ENCODE measurements at places on chromosomes 2 and 18. TPM values are rescaled to one million over a fixed set of nuclear protein-coding genes. Genes with fewer than 3 reads are reported as not detected.

PSMA8 gene
- not detected for polyA plus RNA-seq

PROC gene
- not detected for polyA plus RNA-seq

WNT6 gene
- polyA plus RNA-seq: 0.44 TPM

COL4A4 gene
- polyA plus RNA-seq: 1.0 TPM

- no peak for DNase-seq
Measured at GRCh38 chr2:197707316-197708213, 2.4 kb downstream of the MARS2 start.

- DNase-seq: no peak
Measured at GRCh38 chr2:55968941-55969340, 45.4 kb upstream of the EFEMP1 start.

- DNase-seq: no peak
Measured at GRCh38 chr2:42800981-42801380, 8.6 kb upstream of the HAAO start.

- DNase-seq: no peak
Measured at GRCh38 chr2:225994748-225995405, 595.4 kb downstream of the NYAP2 start.

DNA sequence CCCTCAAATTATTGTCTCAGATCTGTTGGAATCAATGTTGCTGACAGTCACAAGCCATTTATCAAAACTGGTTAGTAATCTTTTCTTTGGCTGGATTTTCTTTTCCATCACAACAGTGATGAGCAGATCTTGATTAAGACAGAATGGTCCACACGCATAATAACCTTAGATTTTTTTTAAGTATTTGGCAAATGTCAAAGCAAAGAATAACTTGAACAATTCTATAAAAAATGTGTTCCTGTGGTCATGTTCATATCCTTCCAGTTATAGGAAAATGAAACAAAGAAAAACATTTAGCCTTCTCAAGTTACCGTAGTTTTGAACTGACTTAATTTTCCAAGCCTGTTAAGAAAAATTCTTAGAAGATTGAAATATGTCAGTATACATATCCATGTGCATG, 659.9 kb upstream of the ID2 start:
- no peak for DNase-seq

DNA sequence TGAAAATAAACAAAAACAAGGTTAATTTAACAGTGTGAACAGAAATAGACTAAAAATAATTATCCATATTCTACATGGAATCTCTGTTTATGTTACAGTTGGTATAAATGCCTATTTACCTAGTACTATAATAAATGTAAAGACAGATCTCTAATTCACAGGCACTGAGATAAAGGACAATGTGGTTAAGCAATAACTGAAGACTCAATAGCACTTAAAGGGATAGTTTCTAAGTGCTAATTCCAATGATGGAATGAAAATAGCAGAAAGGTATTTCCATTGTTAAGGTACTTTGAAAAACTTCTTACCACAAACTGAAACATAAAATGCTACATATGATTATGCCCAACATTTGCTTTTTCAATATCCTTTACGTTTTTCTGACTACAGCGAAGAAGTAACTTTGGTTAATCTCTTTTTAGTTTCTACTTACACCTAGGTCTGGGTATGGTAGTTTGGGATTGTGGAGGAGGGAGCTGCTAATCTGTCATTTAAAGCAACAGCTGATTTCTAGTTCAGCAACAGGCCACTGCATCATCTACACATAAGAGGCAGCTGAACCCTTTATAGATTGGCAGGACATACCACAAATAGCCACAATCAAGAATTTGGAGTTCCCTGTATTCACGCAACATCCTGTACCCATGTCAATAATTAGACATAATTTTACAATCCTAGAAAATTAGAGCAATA, 27.2 kb downstream of the MAP4K3 start:
- no peak for DNase-seq

DNA sequence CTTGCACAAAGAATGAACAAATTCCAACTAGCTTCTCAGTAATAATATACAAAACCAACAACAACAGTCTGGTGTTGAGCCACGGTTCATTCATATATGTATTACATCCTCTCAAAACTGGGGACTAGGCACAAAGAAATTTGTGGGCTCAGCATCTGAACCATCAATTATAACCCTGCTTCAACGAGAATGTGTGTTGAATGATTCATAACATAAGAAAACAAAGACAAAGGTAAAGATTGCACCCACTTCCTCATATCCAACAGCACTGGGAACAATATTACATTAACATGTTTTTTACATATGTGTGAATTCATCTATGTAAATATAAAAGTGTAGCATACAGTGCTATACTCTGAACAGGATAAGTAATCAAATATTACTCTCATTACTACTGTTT, 144.8 kb downstream of the CDH2 start:
- DNase-seq: no peak

DNA sequence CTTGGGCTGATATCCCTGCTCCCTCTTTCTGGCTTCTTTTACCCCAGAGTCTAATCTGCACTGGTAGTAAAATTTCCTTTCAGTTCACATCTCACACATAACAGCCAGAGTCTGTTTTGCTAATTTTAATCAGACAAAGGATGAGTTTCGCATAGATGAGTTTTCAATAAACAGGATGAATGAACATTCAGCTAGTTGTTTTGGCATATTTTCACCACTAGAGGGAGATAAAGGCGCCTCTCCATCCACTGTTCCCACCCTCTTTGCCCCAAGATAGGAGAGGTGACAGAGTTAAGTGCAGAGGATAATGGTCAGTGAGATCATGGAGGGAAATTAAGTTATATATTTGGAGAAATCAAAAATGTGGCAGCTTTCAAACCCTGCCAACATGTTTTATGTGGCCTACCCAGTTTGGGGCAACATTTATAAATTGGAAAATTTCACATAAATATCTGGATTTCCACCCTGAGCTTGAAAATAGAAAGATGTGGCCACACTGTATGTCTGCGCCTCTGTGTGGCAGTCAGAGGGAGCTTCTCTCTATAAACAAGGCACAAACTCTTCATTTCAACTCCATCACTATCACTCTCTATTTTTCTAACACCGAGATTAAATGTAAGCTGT, 48.5 kb upstream of the DTNA start:
- DNase-seq: no peak

DNA sequence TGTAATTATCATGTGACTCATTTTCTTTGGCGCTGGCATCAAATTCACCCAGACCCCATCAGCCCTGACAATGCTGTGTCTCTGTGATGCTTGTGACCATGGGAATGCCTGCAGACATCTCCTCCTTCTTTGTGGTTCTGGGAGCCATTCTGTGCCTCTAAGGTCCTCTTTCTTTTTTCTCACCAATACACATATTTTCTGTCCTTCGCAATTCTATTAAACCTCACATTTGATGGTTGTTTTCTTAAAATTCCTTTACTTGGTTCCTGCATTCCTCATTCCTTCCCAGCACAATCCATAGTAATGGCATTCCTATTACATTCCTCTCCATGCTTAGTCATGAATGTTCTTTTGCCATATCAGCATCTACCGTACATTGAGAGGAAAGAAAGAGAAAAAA, 375.3 kb downstream of the PIK3C3 start:
- no peak for DNase-seq

DNA sequence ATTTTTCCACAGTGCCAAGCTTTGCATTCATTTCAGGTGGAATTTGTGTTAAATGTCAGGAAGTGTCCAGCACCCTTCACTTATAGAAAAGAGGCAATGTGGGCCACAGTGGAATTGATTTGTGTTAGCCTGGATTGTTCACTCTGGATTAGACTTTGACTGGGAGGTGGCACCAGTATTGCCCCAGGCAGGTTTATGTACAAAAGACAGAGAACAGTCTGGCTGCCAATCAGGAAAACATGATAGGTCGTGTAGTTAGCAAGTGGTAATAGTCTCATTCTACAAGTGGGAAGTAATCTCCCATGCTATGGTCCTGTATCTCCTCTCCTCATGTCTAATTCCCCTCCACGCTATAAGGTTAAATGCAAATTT, 45.6 kb downstream of the RAB27B start:
- no peak for DNase-seq

DNA sequence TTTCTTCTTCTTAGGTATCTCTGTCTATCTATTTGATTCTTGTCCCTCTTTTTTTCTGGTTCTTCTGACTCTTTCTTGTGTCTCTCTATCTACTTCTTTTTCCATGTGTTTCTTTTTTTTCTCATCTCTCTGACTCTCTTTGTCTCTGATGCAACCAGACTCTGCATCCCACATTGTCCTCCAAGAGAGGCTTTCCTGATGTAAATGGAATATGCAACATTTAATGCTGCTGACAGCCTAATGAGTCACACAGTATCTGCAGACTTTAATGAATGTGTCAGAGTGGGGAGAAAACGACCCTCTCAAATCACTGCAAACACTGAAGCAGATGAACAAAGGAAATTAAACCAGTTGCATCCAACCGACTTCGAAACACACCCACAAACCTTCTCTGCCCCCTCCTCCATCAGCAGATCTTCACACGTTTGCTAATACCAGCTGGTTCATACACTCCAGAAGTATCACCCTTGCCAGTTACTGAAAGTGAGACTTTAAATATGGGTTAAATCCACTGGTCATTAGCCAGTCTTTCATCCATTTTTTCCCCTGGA, 351.5 kb downstream of the TXNL1 start:
- no peak for DNase-seq

- DNase-seq: no peak
Measured at GRCh38 chr2:123258877-123259539, 766.1 kb upstream of the CNTNAP5 start.

DNA sequence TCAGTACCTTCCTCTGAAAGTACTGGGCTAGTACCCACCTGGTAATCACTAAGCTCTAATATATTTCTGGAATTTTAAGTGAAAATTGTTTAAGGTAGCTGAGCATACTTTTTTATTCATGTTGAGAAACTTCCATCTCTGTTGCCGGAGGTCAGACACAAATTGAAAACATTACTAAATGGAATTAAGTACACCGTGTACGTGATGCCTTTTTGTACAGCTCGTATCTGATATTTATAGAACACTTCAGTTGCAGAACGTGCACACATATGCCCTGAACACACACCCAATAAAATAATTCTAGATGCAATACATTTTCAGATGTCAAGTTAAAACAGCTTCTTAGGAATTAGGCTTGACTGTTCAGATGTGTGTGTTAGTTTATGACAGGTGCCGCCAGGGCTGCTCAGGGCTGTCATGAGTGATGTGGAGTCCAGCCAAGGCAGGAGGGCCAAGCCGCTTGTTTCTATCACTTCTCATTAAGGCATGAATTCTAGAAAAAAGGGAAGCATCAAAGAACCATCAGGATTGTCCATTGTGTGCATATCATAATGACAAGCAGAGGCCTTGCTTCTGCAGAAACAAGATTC, 80.9 kb upstream of the FOSL2 start:
- no peak for DNase-seq

DNA sequence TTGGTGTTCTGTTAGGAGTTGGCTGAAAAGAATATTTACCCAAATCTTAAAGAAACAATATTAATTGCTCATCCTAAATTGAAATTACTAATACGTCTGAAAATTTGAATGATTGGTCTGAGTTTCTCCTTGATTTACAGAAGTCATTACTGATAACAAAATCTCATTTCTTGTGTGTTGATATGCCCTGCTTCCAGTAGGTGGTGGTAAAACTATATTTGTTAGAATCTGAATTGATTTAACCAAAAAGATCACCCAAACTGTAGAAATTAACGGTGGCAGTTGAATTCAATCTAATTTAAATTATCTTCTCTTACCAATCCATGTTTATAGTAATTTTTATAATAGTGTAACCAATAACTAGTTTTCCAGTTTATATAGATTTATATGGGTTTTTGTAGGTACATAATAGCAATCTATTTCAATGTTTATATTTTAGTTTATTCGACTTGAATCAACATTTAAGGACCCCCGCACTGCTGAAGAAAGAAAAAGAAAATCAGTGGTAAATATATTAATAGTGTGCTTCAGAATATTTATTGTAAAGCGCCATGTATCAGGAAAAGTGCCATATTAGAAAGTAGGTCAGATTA, 38.3 kb downstream of the PAPOLG start:
- DNase-seq: no peak

- DNase-seq: no peak
Measured at GRCh38 chr2:227013330-227013729, 150.7 kb downstream of the COL4A4 start.

- DNase-seq: no peak
Measured at GRCh38 chr2:82665691-82666090, 1793.4 kb downstream of the SUCLG1 start.

DNA sequence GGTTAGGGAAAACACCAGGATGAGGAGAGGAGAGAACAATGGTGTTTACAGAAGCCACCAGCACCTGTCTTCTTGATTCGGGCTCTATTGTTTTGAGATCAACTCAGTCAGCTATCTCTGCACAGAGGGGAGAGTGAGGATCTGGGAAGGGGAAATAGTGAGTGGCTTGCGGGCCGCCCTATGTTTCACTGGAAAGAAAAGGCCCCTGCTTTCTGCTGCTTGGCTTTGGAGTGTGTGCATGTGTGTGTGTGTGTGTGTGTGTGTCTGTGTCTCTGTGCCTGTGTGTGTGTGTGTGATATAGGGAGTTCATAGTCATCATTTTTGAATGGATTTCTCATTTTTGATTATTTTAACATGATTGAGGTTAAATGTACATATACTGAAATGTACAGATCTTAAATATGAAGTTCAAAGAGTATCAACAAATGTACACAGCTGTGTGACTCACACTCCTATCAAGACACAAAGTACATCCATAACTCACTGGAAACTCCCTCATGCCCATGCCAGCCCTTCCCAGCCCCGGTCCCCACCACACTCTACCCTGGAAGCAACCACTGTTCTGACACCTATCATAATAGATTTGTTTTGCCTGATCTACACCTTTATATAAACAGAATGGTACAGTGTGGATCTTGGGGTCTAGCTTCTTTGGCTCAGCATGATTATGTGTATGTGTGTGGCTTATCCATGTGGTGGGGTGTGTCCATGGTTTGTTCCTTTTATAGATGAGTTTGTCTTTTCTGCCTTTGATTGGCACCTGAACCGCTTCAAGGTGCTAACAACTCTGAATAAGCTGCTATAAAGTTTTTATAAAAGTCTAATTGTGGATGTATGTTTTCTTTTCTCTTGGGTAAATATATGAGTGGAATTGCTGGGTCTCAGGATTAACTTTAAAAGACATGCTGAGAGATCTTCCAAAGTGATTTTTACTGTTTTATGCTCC, 258.3 kb downstream of the SETBP1 start:
- no peak for DNase-seq
